ENCODE measurements at places on chromosomes 3 and 15.

DNA sequence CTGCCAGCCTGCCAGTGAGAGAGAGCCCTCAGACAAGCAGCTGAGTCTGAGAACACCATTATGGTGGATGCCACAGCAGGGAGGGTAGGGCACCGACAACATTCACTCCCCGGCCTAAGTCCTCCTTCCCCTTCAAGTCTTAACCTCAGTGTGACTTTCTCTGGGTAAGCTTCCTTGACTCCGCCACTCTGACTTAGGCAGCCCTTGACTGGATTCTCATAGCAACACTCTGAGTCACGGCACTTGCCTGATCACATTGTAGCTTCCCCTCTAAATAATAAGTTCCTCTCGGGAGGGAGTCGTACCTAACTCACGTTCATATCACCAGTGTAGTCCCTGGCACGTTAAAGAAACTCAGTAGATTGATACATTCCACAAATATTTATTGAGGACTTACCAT is 180.5 kb downstream of the FOXB1 start:
- no peak overlapping the region for H3K4me3 ChIP-seq
- H3K36me3 ChIP-seq, result no peaks in the 10 kb centered on the region
- no peaks in the 10 kb centered on the region for H3K27me3 ChIP-seq

DNA sequence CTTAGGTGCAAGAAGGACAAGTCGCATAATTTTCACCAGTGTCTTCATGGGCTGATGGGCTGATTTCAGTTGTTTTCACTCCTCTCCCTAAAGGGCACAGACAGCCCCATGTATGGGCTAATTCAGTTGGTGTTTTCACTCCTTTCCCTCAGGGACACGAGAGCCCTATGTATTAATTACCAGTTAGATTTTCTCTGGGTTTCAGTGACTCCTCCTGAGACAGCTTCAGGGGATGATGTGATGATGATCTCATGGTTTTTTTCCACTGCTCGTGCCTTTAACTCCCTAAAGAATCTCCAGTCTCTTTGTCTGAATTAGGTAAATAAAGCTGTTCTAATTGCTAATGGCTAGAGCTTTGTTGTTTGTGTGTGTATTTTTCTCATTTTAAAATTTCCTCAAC is 9.9 kb downstream of the RAMAC start:
- H3K27me3 ChIP-seq, result no peaks in the 10 kb centered on the region
- DNase-seq, result no peak
- no peak overlapping the region for H3K27ac ChIP-seq
- H3K36me3 ChIP-seq, result peaks cover 8% of the 10 kb centered on the region

DNA sequence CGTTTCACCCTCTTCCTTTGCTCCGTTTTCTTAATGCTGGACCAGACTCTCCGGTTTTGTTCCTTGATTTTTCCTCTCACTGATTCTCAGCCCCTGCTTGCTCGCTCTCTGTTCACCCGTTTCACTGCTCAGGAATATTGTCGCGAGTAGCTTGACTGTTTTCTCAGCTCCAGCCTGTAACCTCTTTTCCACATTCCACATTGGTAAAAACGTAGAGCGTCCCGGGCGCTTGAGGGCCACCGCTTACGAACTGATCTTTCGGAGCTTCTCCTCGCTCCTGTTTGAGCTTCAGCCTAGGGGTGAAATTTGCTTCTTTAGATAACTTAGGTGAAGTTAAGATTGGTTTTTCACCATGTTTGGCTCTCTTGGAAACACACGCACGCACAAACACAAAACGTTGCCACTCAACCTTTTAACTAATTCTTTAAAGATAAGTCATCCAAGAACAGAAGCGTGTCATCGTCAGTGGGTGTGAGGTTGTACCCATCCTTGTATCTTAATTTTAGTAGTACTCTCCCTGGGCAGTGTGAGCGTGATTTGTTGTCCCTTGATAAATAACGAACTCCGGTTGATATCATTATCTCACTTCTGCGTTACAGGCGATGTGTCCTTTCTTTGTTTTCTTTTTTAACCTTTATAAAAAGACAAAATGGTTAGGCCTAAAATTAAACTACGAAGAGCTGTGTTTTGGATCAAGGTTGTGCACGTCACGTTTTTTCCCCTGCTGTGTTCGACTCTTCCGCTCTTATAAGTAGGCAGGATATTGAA is 1.0 kb downstream of the PAK2 start:
- peak overlapping the region; percentile 92 for H3K4me3 ChIP-seq
- no peak for DNase-seq
- H3K27me3 ChIP-seq, result no peaks in the 10 kb centered on the region
- peaks cover 4% of the 10 kb centered on the region for H3K4me1 ChIP-seq
- peak overlapping the region; percentile 98 for H3K27ac ChIP-seq

GRCh38 chr3:26346497-26346896 is 276.1 kb upstream of the LRRC3B start:
- no peaks in the 10 kb centered on the region for H3K4me1 ChIP-seq
- H3K27ac ChIP-seq, result no peak overlapping the region
- no peak overlapping the region for H3K4me3 ChIP-seq
- no peaks in the 10 kb centered on the region for H3K36me3 ChIP-seq
- H3K27me3 ChIP-seq, result no peaks in the 10 kb centered on the region

- H3K4me1 ChIP-seq, result peaks cover 13% of the 10 kb centered on the region
- H3K27ac ChIP-seq, result peak overlapping the region; percentile 63
- no peaks in the 10 kb centered on the region for H3K36me3 ChIP-seq
- DNase-seq, result no peak
Measured at GRCh38 chr15:45892182-45892581, 257.4 kb downstream of the SQOR start.

DNA sequence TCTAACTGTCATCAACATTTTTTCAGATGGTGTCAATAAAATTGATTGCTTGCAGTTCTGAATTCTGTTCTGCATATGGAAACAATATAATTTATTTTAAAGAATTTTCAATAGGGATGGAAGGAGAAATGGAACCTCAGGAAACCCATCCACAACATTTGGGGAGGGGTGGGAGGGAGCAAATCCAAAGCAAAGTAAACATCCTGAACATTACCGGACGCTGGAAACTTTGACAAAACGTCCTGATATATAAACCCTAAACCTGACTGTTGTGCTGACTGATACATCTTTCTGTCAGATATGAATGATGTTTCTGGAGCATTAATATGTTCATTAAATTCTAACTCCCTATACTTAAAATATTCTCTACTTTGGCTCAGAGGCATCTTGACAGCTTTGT is 479.0 kb downstream of the FOXP1 start:
- H3K4me1 ChIP-seq, result peaks cover 84% of the 10 kb centered on the region
- no peak overlapping the region for H3K4me3 ChIP-seq
- peaks cover 2% of the 10 kb centered on the region for H3K36me3 ChIP-seq

DNA sequence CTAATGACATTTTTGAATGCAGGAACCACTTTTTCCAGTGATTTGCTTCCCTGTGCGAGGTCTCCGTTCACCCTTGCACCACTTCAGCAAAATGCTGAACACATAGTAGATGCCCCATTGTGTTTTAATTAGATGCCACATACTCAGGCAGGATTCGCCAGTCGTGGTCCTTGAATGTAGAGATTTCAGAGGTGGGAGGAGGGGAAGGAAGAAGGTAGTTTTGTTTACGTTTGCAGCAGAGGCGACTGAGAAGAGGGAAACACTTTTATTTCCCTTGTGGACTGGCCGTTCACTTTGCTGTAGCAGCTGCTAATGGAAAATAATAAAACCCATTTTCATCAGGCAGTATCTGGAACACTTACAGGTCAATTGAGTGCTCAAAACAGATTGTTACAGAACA is 262.8 kb upstream of the TBL1XR1 start:
- peaks cover 10% of the 10 kb centered on the region for H3K4me1 ChIP-seq
- H3K36me3 ChIP-seq, result no peaks in the 10 kb centered on the region
- H3K4me3 ChIP-seq, result peak overlapping the region; percentile 1

- no peaks in the 10 kb centered on the region for H3K36me3 ChIP-seq
- H3K27ac ChIP-seq, result no peak overlapping the region
- no peaks in the 10 kb centered on the region for H3K27me3 ChIP-seq
- peaks cover 2% of the 10 kb centered on the region for H3K4me1 ChIP-seq
- H3K4me3 ChIP-seq, result no peak overlapping the region
Measured at GRCh38 chr15:54580643-54581042, 602.4 kb downstream of the UNC13C start.

- no peaks in the 10 kb centered on the region for H3K36me3 ChIP-seq
- no peak overlapping the region for H3K27ac ChIP-seq
- no peaks in the 10 kb centered on the region for H3K27me3 ChIP-seq
- H3K4me3 ChIP-seq, result no peak overlapping the region
- no peaks in the 10 kb centered on the region for H3K4me1 ChIP-seq
- DNase-seq, result no peak
Measured at GRCh38 chr3:33447958-33448357, 7.8 kb upstream of the UBP1 start.

GRCh38 chr3:171231361-171231760 is 204.8 kb upstream of the SLC2A2 start:
- H3K27ac ChIP-seq, result no peak overlapping the region
- no peaks in the 10 kb centered on the region for H3K27me3 ChIP-seq
- no peak overlapping the region for H3K4me3 ChIP-seq
- DNase-seq, result no peak
- no peaks in the 10 kb centered on the region for H3K36me3 ChIP-seq

GRCh38 chr3:184953401-184953800 is 141.4 kb downstream of the VPS8 start:
- H3K4me1 ChIP-seq, result no peaks in the 10 kb centered on the region
- H3K36me3 ChIP-seq, result peaks cover 5% of the 10 kb centered on the region
- H3K4me3 ChIP-seq, result no peak overlapping the region
- no peak for DNase-seq
- H3K27me3 ChIP-seq, result no peaks in the 10 kb centered on the region

DNA sequence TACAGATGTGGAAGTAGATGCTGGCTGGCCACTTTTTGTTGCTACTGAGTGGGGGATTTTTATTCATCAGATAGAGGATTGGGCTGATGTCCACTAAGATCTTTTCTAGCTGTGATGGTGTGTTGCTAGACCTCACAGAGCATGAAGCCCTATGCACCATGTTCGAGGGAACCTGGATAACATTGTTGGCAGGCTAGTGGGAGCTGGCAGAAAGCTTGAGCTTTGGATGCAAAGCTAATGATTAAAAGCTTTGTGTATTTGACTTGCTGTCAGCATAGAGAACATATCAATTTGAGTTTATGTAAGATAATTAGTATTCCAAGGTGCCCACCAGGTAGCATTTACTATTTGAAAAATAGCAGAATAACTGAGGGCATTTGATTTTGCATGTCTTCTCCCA is 59.1 kb downstream of the ST6GAL1 start:
- H3K27ac ChIP-seq, result no peak overlapping the region
- H3K4me1 ChIP-seq, result peaks cover 8% of the 10 kb centered on the region
- H3K36me3 ChIP-seq, result peaks cover 9% of the 10 kb centered on the region
- H3K27me3 ChIP-seq, result no peaks in the 10 kb centered on the region

DNA sequence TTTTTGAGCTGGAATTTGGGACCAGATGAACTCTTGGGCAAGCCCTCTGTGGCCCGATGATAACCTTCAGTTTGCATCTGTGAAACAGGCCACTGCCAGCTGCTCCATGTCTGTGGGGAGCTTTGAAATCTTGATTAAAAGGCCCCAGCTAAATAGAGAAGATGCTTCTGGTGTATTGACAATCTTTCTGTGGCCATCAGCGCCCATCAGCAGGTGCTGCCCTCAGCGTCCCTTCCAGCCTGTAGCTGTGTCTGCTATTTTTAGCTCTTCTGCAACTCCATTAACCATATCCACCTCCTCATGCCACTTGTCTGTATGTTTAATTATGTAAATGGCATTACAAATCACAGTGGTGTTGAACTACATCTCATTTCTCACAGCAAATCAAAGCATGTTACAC is 54.0 kb downstream of the CHCHD6 start:
- peaks cover 2% of the 10 kb centered on the region for H3K4me1 ChIP-seq
- no peak overlapping the region for H3K4me3 ChIP-seq
- H3K27me3 ChIP-seq, result no peaks in the 10 kb centered on the region
- H3K36me3 ChIP-seq, result no peaks in the 10 kb centered on the region

DNA sequence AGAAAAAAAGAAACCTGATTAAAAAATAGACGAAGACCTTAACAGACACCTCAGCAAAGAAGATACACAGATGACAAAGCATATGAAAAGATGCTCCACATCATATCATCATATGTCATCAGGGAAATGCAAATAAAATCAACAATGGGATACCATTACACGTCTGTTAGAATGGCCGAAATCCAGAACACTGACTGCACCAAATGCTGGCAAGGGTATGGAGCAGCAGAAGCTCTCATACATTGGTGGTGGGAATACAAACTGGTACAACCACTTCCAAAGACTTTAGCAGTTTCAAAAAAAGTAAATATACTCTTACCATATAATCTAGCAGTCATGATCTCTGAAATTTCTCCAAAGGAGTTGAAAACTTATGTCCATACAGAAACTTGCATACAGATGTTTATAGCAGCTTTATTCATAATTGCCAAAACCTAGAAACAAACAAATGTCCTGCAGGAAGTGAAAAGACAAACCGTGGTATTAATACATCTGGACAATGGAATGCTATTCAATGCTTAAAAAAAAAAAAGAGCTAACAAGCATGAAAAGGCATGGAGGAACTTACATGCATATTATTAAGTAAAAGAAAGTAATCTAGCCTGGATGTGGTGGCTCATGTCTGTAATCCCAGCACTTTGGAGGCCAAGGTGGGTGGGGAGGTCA is 107.4 kb downstream of the HES1 start:
- H3K36me3 ChIP-seq, result no peaks in the 10 kb centered on the region
- no peaks in the 10 kb centered on the region for H3K4me1 ChIP-seq
- no peak overlapping the region for H3K27ac ChIP-seq
- no peak overlapping the region for H3K4me3 ChIP-seq

- H3K27me3 ChIP-seq, result no peaks in the 10 kb centered on the region
- H3K27ac ChIP-seq, result no peak overlapping the region
- H3K4me1 ChIP-seq, result no peaks in the 10 kb centered on the region
- no peak for DNase-seq
Measured at GRCh38 chr3:196563721-196564225, 4.6 kb downstream of the WDR53 start.

DNA sequence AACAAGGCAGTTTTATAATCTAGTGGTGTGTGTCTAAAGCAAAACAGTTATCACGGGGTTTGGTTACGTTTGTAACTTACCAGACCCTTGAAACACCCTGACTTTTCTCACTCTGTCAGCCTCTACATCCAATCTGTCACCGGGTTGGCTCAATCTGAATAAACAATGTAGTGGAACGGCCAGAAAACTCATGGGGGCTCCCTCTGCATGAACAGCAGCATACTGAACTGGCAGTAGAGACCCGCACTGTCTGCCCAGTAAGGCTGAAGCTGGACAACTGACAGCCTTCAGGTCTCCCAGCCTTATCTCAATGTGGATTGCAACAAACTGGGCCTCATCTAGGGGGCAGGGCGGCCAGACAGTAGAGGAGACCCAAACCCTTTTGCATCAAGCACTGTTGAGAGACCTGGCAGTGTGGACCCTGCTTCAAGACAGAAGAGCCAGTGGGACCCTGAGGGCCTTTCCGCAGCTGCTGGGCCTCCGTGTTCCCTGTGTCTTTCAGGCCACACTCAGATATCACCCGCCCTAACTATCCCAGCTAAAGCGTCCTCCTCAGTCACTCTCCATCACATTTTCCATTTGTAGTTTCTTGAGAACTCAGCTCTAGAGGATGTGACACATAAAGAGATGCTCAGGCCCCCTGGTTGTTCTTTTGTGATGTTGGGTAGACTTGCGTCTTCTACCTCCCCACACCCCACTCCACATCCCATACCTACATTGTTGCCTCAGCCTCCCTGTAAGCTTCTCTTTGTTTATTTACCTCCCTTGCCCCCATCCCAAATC is 181.2 kb upstream of the NR2E3 start:
- H3K4me3 ChIP-seq, result no peak overlapping the region
- no peaks in the 10 kb centered on the region for H3K27me3 ChIP-seq
- no peak for DNase-seq
- H3K4me1 ChIP-seq, result no peaks in the 10 kb centered on the region
- no peak overlapping the region for H3K27ac ChIP-seq

Measured in ascending aorta (tissue), 2 donors.